ENCODE measurements at places on chromosomes 12 and 14.

DNA sequence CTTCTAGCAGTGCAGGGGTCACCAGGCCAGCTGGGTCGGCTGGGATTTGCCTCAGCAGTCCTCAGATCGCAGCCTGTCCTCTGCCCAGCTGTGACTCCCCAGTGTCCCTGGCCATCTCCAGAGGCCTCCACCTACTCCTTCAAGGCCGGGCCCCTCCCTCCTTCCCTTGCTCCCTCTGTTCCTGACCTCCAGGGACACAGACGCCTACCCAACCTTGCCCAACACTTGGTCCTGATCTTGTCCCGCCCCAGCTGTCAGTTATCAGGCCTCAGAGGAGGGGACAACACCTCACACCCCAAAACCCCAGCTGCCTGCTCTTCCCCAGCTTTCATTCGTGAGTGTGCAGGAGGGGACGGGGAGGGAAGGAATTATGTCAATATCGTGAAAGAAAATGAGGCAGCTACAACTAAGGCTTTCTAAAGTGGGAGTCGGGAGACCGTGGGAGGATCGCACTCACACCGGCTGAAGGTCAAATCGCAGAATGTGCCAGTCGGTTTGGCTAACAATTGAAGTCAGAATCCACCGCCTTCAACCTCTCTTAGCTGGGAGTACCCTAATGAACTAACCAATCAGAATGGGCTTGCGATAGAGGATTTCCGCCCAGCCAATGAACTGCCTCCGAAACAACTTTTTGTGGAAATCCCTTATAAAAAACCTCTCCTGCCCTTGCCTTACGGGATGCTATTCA lies 9.4 kb upstream of the PLBD2 start:
- no peak overlapping the region for H3K27ac ChIP-seq
- DNase-seq, result no peak
- no peaks in the 10 kb centered on the region for H3K4me1 ChIP-seq

DNA sequence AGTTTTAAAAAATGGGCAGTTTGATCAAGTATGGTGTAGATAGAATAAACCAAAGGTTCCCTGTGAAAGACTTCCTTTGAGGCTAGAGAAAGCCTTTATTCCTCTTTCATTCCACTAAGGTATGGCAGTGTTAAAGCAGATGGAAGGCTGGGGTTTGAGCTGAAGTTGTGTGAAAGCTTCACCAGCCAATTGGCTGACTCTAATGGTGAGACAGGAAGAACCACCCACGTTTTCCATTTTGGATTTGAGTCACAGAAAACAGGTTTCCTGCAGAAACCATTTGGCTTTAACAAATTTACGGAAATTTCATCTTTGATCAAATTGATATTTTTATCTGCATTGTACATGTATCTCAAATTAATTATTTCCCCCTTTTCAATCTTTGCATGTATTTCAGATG lies 455.0 kb downstream of the PCNX1 start:
- no peaks in the 10 kb centered on the region for H3K27me3 ChIP-seq
- DNase-seq, result no peak
- no peak overlapping the region for H3K4me3 ChIP-seq
- peaks cover 60% of the 10 kb centered on the region for H3K36me3 ChIP-seq

DNA sequence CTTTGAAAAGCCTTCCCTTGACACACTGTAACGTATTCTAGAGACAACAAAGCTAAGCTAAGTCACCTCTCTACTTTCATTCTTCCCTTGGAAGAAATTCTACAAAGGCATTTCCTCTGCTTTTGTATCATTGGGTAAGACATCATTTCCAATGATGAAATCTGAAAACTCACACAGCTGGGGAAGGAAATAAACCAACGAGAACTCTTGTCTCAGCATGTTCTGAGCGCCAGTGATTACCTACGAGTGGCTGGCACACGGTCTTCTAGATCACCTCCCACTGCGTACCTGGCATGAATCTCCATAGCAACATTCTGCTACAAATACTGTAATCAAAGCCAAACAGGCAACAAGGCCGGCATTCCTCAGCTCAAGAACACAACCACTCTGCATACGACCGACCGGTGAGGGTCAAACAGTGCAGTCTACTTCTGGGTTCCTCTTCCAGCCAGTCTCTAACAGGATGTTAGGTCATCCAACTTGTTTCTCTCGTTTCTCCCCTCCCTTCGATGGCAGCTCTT lies 7.6 kb downstream of the VPS37B start:
- H3K27ac ChIP-seq, result peak overlapping the region; percentile 84
- H3K4me1 ChIP-seq, result peaks cover 50% of the 10 kb centered on the region
- peaks cover 8% of the 10 kb centered on the region for H3K36me3 ChIP-seq
- H3K4me3 ChIP-seq, result peak overlapping the region; percentile 71

- H3K27me3 ChIP-seq, result no peaks in the 10 kb centered on the region
- H3K4me1 ChIP-seq, result no peaks in the 10 kb centered on the region
- H3K4me3 ChIP-seq, result no peak overlapping the region
- no peaks in the 10 kb centered on the region for H3K36me3 ChIP-seq
- DNase-seq, result no peak
Measured at GRCh38 chr12:117830471-117830870, 138.3 kb downstream of the KSR2 start.

DNA sequence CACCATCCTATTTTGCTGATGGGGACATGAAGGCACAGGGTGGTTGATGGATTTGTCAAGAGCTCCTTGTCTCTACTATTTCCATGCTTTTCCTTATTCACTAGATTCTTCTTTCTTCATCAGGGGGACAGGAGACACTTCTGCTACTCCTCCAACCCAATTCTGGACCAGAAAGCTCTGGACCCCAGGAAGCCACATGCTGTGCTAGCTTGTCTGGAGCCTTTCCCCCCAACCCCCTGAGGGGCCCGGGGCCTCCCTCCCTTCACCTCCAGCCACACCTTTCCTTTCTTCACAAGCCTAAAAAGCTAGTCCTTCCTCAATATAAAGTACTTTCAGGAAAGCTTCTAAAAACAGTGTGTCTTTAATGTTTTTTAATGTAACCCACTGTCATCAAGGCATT lies 75.1 kb upstream of the CAPRIN2 start:
- H3K27me3 ChIP-seq, result peaks cover 15% of the 10 kb centered on the region
- no peak for DNase-seq
- no peak overlapping the region for H3K27ac ChIP-seq
- H3K4me1 ChIP-seq, result no peaks in the 10 kb centered on the region
- no peaks in the 10 kb centered on the region for H3K36me3 ChIP-seq

GRCh38 chr12:127223731-127224130 lies 1043.2 kb upstream of the TMEM132C start:
- H3K36me3 ChIP-seq, result no peaks in the 10 kb centered on the region
- no peak overlapping the region for H3K27ac ChIP-seq
- no peak for DNase-seq
- H3K4me1 ChIP-seq, result no peaks in the 10 kb centered on the region
- no peak overlapping the region for H3K4me3 ChIP-seq

All from activated T-helper 2 cell treated with anti-CD3 and anti-CD28 coated beads, Interferon-gamma antibody, Interleukin-2, Interleukin-4, amounts not matched to agents 10 μg/mL and 5 μg/mL and 100 μg/mL, durations not matched to agents 14 hours and 24 hours and 36 hours (primary cell).